ENCODE measurements at places on chromosomes 16 and 17.

GRCh38 chr16:1277617-1278282 is 21.9 kb downstream of the TPSD1 start:
- no peak for DNase-seq

GRCh38 chr17:732902-733720 is 715 bp downstream of the TLCD3A start:
- no peak for DNase-seq

DNA sequence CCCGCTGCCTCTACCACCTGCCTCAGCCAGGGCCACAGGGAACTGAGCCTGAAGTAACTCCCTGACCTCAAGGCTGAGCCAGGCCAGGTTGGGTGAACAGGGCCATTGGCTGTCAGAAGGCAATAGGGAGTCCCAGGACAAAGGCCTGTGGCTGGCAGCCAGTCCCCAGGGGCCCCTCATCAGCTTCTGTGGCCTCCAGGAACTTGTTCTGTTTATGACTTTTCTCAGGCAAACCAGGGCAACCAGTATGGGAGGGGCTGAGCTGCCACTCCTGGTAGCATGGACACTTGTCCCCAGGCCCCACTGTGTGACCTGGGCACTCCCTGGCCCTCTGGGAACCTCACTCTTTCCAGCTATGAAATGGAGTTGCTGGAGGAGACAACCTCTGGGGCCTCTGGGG is 40.1 kb downstream of the CPNE2 start:
- peak; percentile 56 for DNase-seq

DNA sequence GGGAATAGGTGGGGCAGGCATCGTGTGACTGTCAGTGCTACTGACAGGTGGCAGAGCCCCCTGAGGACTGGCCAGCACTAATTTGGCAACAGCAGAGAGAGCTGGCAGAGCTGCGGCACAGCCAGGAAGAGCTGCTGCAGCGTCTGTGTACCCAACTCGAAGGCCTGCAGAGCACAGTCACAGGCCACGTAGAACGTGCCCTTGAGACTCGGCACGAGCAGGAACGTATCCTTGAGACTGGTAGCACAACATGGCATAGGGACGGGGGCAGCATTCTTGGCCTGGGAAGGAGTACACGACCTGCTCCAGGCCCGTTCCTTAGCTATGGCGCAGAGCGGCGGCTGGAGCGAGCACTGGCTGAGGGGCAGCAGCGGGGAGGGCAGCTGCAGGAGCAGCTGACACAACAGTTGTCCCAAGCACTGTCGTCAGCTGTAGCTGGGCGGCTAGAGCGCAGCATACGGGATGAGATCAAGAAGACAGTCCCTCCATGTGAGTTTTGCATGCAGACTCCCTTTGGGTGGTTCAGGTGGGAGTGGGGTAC is 3.0 kb upstream of the NRN1L start:
- DNase-seq, result peak; percentile 30

- DNase-seq, result no peak
Observed at GRCh38 chr17:41278176-41278955, 2.9 kb downstream of the KRTAP9-7 start.

GRCh38 chr16:48193846-48194245 is 38.1 kb upstream of the ABCC12 start:
- DNase-seq, result no peak

DNA sequence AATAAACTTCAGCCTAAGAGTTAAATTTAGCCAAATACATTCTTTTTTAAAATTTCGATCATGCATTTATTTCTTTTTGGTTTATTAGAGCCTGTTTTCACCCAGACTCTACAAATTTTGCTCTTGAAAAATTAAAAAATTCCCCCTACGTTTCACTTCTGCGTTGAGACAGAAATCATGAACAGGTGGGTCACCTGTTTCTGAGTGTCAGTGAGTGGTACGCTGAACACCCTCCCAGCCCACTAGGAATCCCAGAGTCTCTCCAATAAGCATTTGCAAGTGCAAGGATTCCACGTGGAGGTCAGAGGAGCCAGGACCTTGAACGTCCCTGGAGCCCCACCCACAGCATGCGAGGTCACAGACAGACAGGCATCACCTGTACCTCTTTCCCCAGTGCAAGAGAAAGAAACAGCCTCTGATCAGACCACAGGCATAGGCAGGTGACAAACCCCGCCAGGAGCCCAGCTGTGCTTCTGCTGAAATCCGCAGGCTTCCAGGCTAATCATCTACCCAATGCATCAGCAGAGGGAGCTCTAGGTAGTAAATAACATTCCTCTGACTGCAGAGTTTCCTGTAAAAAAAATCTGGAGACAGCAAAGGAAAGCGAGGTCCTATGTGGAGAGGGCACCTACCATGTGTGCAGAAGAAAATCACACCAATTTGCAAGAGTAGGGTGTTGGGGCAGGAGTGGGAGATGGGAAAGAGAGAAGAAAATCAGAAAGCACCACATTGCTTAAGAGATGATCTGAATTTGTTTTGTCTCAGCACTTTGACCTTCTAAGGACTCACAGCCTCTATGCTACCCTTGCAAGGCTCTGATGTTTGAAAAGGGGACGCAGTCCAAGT is 5.9 kb upstream of the XYLT1 start:
- no peak for DNase-seq

DNA sequence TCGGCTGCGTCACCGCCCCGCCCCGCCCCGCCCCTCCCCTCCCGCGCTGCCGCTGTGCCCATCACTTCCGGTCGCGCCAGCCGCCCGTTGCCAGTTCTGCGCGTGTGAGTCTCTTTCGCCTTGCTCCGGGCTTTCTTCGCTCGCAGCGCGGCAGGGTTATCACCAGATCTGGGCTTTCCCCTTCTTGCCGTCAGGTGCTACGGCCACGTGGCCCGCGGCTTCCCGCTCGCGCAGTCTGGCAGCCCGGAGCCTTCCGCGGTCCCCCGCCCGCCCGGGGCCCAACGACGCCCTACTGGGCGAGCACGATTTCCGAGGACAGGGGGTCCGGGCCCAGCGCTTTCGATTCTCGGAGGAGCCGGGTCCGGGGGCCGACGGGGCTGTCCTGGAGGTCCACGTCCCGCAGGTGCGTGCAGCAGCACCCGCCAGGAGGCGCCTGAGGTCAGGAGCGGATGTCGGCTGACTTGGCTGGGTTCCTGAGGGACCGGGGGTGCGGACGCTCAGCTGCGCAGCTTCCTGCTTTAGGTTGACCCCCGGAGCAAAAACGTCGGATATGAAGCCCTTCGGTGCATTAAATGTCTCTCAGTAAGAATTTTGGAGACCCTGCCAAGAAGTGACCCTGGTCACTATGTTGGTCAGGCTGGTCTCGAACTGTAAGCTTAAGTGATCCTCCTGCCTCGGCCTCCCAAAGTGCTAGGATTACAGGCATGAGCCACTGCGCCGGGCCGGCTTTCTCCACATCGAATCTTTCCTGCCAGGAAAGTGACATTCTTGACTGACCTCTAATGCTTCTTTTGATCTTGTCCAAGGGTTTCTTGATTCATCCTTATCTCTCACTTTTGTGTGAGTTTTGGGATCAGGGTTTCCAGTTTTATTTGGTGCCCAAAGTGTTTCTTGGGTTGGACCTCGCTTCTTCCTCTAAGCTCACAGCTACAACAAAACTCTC is at the start of gene METTL23:
METTL23 (plus strand) TSS at position 64 of the 943 bp plus-strand sequence. CDS start 2,872 bp downstream, outside the sequence.
- DNase-seq, result no peak

DNA sequence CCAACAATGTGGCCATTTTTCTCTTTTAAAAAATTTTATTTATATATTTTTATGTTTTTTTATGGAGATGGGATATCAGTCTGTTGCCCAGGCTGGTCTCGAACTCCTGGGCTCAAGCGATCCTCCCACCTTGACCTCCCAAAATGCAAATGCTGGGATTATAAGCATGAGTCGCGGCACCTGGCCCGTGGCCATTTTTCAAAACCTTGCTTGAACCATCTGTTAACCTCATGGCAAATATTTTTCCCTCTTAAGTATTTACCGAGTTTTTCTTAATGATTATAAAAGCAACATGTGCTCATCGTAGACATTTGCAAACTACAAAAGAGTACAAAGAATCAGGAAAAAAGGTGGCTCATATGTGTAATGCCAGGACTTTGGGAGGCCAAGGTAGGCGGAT is 127.6 kb downstream of the ABCC6 start:
- DNase-seq, result no peak

GRCh38 chr17:1270210-1271029 is at the start of gene BHLHA9:
BHLHA9 (plus strand) TSS chr17:1270444; CDS start chr17:1270564, 120 bp downstream.
- DNase-seq, result no peak

- no peak for DNase-seq
Observed at GRCh38 chr16:84278968-84279367, 15.7 kb upstream of the WFDC1 start.

DNA sequence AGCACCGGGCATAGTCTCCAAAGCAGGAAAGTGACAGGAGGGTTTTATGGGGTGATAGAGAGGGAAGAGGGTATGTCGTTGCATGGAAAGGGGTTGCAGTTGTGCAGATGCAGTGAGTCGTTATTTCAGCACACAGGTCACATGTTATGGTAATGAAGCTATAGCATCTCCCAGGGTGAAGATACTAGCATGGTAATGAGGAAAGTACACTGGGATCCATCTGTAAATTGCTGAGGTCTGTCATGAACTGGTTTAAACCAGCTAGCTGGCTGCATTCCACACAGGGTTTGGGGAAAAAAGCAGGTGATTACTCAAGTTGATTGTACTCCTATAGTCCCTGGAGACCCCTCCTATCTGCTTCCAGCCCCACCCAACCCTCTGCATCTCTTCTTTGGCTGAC is 11.7 kb downstream of the COX11 start:
- no peak for DNase-seq

GRCh38 chr16:804193-805048 is 3.9 kb upstream of the GNG13 start:
- no peak for DNase-seq

DNA sequence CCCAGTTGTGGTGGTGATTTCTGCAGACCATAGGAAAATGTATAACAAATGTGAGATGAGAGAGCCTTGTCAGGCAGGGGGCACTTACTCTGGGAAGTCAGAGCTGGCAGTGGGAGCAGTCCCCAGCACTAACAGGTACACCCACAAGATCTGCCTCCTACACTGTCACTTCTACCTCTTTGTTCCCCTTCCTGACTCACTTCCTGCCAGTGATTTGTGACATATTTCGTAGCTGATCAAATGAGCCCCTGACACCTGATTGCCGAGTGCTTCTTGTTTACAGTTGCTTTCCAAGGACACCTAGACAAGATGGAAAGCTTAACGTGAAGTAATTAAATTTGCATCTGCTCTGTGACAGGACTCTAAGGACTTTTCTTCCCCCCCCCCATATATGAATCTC is 40.5 kb downstream of the FTO start:
- DNase-seq, result no peak

- no peak for DNase-seq
Observed at GRCh38 chr17:82463925-82464566, 5.5 kb downstream of the NARF start.

- DNase-seq, result no peak
Observed at GRCh38 chr17:2250140-2251095, 53.2 kb downstream of the SMG6 start.

- no peak for DNase-seq
Observed at GRCh38 chr17:36535669-36536081, 888 bp downstream of the PIGW start.

DNA sequence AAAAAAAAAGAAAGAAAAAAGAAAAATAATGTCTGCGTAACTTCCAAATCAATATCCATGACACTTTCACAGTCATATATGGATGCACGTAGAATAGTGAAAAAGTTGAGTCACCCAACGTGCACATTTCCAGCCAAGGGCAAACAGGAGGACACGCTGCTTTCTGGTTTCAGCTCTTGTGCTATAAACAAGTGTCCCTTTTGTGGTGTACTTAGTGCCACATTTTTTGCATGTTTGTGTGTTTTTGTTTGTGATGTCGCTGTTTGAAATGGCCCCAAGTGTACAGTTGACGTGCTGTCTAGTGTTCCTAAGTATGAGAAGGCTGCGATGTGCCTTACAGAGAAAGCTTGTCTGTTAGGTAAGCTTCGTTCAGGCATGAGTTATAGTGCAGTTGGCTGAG is 2.9 kb downstream of the CHD9 start:
- no peak for DNase-seq

GRCh38 chr17:39755554-39756379 is 18.0 kb downstream of the GRB7 start:
- no peak for DNase-seq

DNA sequence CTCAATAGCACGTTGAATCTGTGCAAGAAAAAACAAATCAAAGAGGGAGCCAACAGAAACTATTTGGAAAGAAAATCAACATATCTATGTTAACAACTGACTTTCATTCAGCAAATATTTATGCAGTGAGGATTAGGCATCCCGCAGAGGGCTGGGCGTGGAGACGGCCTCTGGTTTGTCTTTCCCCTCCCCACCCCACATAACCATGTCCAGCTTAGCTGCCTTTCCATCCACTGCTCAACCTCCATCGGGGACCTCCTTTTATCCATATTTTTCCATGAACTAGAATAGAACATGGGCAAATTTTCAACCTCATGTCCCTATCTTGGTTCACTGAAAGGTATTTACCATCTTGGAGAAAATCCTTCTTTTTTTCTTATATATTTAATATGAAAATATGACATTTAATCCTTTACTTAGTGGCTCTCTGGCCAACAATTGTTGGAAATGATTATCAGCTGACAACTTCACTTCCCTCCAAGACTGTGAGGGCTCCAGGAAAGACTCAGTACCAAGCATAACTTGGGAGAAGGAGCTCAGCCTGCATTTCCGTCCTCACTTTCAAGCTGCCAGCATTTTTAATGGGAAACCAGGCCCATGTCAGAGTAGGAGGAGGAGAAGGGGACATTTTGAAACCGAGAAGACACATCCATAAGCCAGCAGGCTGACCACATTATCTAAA is 462.6 kb upstream of the MAF start:
- no peak for DNase-seq

GRCh38 chr16:68367030-68367429 is 56.2 kb downstream of the PRMT7 start:
- DNase-seq, result no peak

DNA sequence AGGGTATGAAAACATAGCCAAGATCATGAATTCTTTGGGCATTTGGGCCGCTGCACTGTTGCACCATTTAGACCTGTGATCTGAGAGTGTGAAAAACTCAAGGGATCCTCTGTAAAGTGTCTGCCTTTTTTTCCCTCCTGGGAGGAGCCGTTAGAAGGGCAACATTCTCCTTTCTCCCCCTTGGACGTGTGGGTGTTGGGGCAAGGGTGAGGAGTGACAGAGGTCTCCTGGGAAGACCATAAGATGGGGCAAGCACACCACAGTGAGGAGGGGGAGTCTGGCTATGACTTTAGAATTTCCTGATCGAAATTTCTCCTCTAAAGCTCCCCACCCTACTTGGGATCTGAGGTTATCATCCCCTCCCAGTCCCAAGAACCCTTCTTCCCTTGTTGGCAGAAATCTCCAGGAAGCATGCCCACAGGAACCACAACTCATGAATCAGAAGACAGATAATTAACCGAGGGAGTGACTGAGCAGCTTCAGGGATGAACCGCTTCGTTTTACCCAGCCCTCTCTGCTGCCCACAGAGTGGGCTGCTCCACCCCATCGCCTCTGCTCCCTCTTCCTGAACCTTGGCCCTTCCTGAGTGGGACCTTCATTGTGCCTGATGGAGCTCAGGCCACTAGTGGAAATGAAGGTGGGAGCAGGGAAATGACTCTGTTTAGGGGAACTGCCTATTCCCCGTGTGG is 4.2 kb downstream of the ITGB3 start:
- DNase-seq, result no peak

Measured in C1 segment of cervical spinal cord (tissue), 14 donors.